Pons (tissue), 1 donor: ENCODE measurements at places on chromosomes 7 and 10.

GRCh38 chr7:156606691-156607331 lies 33.8 kb upstream of the RNF32 start:
- no peak for DNase-seq

DNA sequence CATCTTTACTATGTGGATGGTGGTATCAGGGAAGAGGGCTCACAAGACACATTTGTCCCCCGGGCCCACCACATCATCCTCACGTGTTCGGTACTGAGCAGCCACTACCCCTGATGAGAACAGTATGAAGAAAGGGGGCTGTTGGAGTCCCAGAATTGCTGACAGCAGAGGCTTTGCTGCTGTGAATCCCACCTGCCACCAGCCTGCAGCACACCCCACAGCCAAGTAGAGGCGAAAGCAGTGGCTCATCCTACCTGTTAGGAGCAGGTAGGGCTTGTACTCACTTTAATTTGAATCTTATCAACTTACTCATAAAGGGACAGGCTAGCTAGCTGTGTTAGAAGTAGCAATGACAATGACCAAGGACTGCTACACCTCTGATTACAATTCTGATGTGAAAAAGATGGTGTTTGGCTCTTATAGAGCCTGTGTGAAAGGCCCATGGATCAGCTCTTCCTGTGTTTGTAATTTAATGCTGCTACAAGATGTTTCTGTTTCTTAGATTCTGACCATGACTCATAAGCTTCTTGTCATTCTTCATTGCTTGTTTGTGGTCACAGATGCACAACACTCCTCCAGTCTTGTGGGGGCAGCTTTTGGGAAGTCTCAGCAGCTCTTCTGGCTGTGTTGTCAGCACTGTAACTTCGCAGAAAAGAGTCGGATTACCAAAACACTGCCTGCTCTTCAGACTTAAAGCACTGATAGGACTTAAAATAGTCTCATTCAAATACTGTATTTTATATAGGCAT lies 9.1 kb upstream of the CSGALNACT2 start:
- DNase-seq: no peak

DNA sequence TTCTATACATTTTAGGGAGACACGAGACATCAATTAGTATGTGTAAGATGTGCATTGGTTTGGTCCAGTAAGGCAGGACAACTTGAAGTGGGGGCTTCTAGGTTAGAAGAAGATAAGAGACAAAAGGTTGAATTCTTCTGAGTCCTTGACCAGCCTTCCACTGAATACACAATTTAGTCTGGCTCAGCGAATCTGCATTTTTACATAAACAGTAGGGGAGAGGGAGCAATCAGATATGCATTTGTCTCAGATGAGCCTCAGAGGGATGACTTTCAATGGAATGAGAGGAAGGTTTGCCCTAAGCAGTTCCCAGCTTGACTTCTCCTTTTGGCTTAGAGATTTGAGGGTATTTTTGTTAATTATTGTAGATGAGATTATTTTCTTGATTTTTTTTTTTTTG lies 20.0 kb upstream of the C10orf90 start:
- DNase-seq: no peak

DNA sequence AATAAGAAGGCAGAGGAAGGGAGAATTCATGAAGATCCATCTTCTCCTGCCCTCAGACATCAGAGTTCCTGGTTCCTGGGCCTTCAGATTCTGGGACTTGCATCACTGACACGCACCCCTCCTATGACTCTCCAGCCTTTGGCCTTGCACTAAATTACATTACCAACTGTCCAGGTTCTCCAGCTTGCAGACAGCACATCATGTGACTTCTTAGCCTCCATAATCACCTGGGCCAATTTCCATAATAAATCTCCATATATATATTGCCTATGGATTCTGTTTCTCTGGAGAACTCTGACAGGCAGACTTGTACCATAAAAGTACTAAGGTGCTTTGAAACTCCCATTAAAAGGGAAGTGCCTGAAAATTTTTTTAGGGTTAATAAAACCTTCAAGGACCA lies 23.2 kb downstream of the RSU1 start:
- DNase-seq: no peak

GRCh38 chr7:134120405-134120804 lies 6.7 kb upstream of the LRGUK start:
- DNase-seq: no peak

DNA sequence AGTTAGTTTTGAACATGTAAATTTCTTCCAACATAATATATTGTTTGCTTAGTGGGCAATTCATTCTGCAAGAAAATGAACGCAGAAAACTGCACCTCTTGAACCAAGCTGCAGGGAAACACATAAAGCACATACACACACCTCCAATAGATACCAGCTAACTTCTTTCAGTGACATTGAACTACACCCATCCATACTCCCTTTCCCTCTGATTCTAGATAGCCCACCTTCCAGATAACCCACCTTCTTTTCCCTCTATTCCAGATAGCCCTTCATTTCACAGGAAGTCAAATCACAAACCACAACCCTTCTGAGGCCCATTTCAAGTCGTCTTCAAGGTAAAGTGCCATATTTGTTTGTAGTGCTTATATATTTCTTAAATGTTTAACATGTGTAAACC lies 28.5 kb downstream of the NRBF2 start:
- DNase-seq: no peak

DNA sequence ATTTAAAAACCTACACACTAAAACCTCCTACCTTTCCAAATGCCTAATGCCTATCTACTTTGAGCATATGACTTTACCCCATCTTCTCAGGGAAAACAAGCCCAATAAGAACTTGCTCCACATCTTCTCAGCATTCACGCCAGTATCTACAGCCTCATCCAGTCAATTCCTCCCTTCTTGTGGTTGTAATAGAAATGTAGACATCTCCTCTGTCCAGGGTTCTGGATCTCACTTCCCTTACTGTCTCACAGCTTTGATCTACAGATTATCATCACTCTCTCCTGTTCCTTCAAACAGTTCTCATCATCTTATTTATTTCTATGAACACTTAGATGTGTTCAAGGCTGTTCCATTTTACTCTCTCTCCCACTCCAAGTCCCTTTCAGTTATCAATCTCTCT lies 70.4 kb upstream of the NOBOX start:
- DNase-seq: no peak

DNA sequence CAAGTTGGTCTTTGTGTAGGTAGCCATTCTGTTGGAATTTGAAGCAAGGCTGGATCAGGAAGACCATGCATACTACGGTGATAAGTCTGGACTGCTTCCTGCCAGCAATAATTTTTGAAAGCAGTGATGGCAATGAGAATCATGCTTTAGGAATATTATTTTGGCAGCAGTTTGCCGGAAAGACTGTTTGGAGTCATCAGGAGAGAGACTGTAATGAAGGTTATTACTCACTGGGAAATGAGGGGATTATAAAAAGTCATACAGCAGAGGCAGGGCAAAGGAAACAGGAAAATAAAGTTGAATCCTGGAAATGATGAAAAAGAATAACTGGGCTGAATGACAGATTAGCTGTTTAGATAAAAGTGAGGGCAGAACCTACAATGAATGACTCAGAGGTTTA lies 1136.8 kb upstream of the AUTS2 start:
- DNase-seq: no peak

- DNase-seq: no peak
These were observed 57.4 kb downstream of the MINDY4 start for GRCh38 chr7:30828591-30828990.

DNA sequence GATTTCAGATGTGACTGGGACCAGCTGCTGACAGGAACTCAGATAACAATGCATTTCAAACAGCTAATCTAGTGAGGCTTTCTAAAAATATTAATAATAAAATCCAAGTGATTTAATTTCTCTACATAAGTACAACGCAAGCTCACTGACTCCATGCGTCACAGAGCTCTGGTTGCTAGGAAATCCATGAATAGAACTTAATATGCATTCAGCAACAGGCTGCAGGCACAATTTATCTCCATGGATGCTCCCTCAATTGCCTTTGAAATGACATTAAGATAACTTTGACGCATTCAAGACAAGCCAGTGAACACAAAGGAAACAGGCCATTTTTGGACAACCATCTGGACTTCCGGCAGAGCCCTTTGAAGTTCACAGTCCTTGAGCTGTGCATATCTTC lies 118.7 kb upstream of the COL1A2 start:
- DNase-seq: no peak

DNA sequence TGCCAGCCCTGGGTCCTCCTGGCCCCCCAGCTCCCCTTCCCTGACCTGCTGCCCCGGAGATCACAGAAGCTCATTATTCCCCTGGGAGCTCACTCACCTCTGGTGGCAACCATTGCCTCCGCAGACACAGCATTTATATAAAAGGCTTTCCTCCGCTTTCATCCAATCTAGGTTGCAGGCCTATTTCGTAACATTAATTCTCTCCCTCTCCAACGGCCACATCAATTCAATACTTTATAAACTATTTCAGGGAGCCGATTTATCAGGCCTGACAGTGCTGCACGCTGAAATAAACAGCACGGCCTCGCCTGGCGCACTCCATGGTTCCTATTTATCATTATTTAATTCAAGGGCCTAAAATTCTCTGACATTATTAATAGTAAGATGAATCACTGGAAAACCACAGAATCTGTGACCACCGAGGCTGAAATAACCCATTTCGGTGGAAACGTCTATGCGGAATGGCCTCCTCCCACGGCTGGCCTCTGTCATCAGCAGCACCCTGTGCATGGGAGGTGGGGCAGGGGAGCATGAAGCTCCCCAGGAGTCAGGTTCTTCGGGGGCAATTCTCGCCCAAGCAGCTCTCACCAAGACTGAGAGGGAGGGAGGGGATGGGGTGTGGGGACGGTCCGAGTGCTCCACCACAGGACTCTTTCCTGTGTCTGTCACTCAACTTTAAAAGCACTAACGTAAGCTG lies 249.3 kb upstream of the PFKP start:
- DNase-seq: no peak

DNA sequence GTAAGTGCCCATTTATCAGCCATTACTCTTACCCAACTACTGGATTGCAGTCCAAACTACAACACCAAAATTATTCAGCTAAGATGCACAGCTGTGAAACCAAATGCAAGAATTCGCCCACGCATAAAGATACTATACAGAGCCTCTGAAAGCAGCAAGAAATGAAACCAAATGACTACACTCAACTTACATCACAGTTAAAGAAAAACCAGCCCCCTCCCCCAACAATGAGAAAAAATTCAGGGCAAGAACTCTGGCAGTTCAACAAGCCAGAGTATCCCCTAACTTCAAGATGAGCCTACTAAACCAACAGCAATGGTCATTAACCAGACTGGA lies 209.1 kb upstream of the VWC2 start:
- DNase-seq: no peak

- no peak for DNase-seq
These were observed 257.9 kb downstream of the PTEN start for GRCh38 chr10:88121361-88121760.

DNA sequence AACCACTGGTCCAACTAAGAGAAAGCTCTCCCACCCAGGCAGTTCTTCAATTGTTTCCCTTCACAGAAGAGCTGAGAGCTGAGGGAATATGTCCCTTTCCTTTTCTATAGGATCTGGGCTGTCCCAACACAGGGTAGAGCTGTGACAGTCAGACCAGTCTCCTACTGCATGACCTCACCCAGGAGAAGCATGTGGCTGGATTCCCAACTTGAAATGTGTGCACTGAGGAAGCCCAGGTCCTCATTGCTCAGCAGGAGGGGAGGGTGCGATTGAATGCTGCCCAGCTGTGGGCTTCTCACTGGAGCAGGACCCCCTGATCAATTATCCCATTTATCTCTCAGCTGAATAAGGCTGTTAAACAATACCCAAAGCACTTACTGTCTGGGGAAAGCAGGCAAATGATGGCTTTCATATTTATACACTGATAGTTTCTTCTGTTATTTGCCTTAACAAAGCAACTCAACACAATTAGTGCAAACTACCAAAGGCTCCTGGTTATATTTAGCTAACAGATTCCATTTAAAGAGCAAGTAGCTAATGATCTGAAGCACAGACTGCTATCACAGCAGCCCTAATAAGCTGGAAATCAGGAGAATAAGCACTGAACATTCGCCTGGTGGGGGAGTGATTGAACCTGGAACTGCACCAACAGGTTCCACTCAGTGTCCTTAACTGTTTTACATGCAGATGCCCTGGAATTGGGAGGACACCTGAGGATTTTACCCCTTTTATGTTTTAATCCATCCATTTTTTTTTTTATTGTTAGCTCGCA lies 508.8 kb downstream of the CCSER2 start:
- no peak for DNase-seq

- DNase-seq: no peak
These were observed 140.9 kb downstream of the BTAF1 start for GRCh38 chr10:92064506-92064905.

- no peak for DNase-seq
These were observed 51.5 kb downstream of the PPP1R3A start for GRCh38 chr7:113867325-113867724.

DNA sequence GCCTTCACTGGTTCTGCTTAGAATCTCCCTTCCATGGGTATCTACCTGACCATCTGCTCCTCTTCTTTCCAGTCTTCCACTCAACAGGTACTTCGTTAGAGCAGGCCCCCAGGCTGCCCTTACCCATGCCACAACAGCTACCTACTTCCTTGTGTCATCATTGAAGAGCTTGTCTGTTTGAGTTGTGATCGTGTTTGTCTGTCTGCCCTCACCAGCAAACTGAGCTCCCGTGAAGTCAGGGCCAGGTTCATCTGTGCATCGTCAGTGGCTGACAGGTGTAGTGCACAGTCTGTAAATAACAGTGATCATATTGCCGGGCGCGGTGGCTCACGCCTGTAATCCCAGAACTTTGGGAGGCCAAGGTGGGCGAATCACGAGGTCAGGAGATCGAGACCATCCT lies 5.0 kb downstream of the NIPSNAP2 start:
- no peak for DNase-seq

GRCh38 chr10:112136486-112137153 lies 46.9 kb downstream of the GPAM start:
- no peak for DNase-seq

- peak; percentile 78 for DNase-seq
These were observed 47.0 kb upstream of the ZNF107 start for GRCh38 chr7:64618785-64619456.

DNA sequence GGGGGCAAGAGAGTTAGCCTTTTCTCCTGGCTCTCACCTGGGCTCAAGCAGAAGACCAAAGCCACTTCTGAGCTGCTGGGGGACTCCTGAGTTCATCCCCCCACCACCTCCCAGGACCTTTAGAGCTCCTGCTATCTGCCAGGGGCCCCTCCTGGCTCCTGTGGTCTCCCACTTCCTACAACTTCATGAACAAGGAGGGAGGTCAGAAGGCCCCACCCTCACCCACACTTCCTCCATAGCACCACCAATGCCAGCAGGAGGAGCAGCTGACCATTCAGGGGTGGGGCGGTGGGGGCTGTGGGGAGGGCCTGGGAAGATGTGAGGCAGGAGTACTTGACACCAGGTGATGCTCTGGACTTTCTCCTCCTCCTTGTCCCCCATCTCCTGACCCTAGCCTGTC lies 32.6 kb upstream of the ADCYAP1R1 start:
- no peak for DNase-seq

DNA sequence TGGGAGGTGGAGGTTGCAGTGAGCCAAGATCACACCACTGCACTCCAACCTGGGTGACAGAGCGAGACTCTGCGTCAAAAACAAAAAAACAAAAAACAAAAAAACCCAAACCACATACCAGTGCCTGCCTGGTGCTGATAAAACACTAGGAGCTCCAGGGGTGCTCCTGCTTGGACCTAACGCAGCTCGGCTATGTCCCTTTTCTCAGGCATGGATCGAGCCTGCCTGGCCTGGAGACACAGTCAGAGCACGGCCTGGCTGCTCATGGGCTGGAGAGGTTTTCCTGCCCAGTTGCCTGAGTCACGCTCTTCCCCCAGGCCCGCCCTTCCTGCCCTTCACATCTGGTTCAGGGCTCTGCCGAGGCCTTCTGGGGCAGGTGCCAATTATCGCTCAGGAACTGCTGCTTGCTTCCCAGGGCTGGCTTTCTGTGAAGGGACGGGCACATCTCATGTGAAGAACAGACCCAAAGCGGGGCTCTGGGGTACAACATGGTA lies 12.6 kb upstream of the NPFFR1 start:
- no peak for DNase-seq
